Activated naive CD8-positive, alpha-beta T cell treated with anti-CD3 and anti-CD28 coated beads, Interleukin-2, amount 50 U/mL, for 16 hours (primary cell): ENCODE measurements at places on chromosomes 5 and 9.

GRCh38 chr5:121288781-121289180, 562.9 kb upstream of the FTMT start:
- no peak for DNase-seq

GRCh38 chr5:168603746-168604145, 24.6 kb upstream of the PANK3 start:
- no peak for DNase-seq

DNA sequence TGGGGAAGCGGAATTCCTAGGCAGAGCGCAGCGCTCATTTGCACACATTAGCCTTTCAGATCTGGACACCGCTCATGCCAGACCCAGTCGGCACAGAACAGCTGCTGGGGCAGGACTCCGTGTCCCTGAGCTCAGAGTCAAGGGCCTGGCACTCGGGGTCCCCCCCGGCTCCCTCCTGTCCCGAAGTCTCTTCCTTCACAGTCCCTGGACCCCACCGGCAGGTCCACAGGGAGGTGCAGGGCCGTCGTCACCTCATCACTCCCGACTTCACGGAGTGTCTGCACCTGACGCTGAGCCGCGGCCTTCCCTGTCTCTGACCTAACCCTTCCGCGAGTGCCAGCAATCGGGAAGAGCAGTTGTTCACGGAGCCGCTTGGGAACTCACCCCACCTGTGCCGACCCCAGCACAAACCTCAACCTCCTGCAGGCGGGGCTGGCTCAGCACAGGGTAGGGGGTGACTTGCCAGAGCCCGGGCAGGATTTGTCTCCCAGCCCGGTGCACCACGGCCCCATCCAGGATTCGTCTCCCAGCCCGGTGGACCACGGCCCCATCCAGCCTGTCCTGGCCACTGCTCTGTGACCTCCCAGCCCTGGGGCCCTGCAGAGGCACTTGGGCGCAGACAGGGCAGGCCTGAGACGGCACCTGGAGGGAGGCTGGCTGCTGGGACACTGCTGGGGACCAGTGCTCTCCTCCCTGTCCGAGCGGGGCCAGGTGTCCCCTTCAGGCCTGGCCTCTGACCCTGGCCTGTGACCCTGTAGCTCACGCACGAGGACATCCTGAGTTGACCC, 9.9 kb upstream of the SLC9A3 start:
- no peak for DNase-seq

DNA sequence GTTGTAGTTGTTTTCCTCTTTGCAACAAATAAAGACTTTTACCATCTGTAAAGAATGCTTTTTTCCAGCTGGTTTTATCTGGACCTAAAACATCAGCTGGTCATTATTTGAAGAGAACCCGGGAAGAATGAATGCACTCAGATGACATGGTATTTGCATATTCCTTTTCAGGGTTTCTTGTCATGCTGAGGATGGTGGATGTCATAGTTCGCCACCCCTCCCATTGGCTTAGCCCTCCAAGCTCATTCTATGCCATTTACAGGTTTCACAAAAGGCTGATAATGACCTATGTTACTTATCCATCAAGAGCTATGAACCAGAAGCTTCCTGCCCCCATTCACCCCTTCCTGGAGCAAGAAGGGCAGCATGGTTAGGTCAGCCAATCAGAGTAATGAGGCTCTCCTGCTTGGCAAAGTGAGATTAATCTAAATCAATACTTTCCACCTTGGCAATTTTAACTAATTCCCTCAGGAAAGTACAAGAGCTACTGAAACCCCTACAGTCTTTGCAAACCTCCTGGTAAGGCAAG, 440.5 kb upstream of the TLE4 start:
- no peak for DNase-seq

DNA sequence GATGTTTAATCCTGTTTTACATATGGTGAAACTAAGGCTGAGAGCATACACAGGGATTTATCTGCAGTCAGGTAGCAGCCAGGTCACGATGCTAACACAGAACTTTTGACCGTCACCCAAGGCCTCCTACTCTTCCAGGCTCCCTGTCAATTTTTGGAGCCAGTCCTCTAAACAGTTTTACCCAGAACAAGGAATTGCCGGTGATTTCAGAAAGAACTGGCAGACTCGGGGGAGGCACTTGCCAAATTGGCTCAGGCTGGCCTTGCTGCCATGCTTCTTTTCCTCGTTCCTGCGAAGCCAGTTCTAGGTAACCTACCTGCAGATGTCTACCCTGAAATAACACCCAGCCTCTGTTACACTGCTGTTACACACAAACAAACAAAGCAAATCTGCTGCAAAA, 21.2 kb downstream of the GRIA1 start:
- DNase-seq: no peak

- DNase-seq: no peak
These were observed 115.7 kb upstream of the MSX2 start for GRCh38 chr5:174608631-174609097.

- no peak for DNase-seq
These were observed 27.4 kb upstream of the CEP120 start for GRCh38 chr5:123450640-123451039.

DNA sequence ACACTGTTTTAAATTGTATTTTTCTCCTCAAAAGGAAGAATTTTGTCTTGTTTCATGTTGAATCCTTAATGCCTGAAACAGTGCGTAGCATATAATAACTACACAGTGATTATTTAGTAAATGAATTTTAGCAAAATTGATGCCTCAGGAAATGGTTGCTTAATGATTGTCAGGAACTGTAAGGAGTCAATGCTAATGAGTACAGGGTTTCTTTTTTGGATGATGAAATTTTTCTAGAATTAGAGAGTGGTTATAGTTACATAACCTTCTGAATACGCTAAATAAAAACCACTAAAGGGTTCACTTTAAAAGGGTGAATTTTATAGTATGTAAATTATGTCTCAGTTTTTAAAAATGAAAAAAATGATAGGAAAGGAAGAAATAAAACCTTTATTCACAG, 14.9 kb downstream of the FAM151B start:
- no peak for DNase-seq

- DNase-seq: no peak
These were observed 771.2 kb upstream of the DMAC1 start for GRCh38 chr9:8570776-8571175.

DNA sequence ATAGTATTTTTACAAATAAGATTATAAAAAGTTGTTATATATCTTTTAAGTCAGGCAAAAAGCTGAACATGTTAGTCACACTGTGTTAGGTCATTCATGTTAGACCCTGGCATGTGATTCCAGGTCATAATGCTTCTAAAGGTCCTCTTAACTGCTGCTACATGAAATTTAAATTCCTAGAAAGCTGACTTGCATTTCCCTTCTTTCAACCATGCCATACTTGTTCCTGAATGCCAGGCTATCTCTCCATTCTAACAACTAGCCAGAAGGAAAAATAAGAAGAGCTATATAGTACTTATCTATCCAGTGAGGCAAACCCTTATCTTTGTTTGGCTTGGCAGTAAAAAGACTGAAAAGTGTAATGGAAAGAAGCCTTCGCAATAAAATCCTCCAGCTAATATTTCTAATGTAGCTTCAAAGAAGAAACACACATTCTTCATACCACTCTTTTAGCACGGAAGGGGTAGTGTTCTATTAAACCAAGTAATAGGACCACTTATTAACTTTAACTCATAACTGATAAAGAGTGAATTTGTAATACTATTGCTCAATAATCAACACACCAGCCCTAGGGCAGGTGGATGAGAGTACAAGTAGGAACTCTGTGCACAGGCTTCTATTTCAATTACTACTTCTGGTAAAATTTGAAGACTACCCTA, 310.2 kb downstream of the PDE4D start:
- no peak for DNase-seq

DNA sequence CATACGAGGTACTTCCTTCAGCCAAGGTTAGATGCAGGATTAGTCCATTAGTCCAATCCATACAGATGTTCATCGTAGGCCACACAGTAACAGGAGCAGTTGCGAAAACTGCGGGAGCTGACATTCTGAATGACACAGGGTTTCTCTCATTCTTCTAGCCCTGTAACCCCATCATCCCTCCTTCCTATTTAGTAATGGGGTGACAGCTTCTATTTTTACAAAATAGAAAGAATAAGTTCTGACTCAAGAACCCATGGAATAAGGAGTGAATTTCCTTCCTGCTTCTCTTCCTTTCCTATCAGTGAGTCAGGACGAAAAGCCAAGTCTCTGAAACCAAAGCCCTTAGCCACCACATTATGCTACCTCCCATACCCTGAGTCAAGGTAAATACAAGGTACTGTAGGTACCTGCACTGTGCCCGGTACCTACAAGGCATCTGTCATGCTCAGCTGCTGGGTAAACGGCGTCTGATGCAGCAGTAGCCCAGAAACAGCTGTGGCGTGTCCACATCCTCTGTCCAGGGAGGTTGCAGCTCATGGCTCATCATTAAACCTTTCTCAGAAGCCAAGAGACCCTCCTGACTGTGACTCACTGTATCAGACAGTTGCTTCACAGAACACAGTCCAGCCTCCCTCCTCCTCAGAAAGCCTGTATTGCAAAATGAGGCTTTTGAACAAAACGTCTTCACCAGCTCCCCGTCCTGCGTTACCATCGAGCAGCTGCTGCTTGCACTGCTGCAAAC, 84.2 kb downstream of the ESM1 start:
- no peak for DNase-seq

DNA sequence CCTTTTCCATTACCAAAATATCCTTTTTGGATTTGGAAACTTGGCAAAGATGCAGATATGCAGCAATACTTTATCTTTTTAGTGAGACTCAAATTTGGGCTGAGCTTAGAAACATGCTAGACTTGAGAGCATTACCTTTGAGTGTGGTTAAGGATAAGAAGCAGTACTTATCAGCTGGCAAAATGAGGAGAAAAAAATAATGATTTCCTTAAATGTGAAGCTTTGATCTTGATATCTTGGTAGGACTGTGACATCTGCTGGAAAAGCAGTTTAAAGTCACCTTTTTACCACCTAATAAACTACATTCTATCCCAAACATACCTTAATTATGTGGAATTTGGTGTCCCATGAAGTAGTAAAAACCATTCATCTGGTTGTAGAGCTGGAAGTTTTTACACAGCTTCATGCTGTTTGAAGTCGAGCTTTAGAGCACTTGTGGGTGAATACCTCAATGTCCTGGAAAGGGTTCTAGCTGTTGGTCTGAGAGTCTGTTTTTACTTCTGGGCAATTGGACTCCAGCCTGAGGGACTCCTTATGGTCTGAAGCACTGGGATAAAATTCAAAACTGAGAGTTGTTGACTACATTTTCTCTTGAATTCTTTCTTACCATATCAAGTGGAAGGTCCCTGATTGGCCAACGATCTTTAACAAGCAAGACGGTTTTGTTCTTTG, 53.4 kb downstream of the LRRC70 start:
- DNase-seq: no peak

DNA sequence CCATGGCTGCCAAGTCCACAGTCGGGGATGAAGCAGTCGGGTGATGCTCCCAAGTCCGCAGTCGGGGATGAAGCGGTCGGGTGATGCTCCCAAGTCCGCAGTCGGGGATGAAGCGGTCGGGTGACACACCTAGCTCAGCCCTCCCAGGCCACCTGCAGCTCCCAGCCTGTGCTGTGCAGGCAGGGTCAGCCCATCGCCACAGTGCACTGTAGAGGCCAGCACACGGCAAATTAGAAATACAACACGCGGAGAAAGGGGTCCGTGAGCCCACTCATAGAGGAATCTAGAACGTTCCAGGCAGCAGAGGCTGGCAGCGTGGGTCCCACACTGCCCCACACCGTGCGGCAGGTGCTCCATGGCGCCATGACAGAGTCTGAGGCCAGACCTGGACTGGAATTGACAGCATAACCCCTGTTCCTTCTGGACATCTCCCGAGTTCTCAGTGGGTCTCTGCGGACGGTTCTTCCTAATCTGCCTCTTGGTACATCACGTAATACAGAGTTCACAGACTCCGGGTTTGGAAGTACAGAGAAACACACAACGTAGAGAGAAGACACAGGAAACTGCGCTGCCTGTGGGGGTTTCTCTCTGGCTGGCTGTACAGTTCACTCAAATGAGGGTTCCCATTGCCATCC, 7.7 kb upstream of the EXOC3 start:
- no peak for DNase-seq

GRCh38 chr5:10315824-10316509, 8.3 kb upstream of the CMBL start:
- no peak for DNase-seq

GRCh38 chr9:86341007-86341491, 13.2 kb downstream of the TUT7 start:
- DNase-seq: no peak

GRCh38 chr5:13503017-13503416, 441.5 kb downstream of the DNAH5 start:
- DNase-seq: no peak

DNA sequence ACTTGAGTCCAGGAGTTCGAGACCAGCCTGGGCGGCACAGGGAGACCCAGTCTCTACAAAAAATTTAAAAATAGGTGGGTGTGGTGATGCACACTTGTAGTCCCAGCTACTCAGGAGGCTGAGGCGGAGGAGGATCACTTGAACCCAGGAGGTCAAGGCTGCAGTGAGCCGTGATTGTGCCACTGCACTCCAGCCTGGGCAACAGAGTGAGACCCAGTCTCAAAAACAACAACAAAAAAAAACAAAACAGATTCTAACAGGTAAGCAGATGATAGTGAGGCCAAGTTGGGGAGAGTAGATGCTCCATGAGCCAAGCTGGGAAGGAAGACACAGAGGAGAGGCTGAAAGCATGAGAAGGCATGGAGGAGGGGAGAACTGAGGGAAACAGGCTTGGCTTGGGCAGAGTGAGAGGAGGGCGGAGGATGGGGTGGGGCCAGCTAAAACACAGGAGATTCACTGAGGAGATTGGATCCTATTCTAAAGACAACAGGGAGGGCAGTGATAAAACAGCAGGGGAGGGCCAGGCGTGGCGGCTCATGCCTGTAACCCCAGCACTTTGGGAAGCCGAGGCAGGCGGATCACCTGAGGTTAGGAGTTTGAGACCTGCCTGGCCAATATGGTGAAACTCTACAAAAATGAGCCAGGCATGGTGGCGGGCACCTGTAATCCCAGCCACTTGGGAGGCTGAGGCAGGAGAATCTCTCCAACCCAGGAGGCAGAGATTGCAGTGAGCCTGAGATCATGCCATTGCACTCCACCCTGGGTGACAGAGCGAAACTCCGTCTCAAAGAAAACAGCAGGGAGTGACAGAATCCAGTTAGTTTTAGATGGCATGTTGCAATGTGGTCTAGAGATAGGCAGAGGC, 8.4 kb downstream of the RPS14 start:
- no peak for DNase-seq

DNA sequence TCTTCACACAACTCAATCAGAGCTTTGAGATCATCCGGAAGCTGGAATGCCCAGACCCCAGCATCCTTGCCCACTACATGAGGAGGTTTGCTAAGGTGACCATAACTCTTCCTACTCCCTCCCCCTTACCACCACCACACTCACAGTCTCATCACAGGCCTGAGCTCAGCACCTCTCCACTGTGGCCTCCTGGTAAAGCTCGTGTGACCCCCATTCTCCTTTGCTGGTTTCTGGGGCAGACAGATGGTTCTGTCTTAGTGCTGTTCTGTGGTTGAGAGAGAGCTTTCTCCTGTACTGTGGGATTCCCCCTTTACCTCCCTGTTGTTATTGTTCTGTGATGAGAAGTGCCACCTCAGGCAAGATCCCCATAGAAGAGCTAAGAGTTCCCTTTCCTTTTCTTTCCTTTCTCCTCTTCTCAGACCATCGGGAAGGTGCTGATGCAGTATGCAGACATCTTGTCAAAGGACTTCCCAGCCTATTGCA, 92.7 kb upstream of the RUSC2 start:
- no peak for DNase-seq
